ENCODE measurements at places on chromosomes 12 and 14.
A peak's percentile ranks its signal among the peaks of the same experiment; 100 is the strongest.

DNA sequence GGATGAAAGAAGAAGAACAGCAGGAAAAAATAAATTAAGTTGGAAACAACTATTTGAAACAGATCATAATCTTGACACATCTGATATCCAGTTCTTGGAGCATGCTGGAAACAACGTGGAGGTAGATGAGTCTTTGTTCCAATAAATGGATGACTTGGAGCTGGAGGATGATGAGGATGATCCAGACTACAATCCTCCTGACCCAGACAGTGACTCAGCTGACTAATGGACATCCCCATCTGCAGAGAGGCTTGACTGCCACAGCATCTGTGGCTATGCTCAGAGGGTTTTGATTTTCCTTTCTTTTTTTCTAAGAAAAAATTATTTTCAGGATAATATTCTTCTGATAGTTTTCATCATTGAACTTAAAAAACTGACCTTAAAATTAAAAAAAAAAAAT is 6.2 kb upstream of the ZDHHC17 start:
- no peak for DNase-seq

- DNase-seq, result no peak
These were observed 768.3 kb upstream of the ATXN7L3B start for GRCh38 chr12:73769337-73769736.

- no peak for DNase-seq
These were observed 19.0 kb downstream of the SDSL start for GRCh38 chr12:113440947-113441782.

GRCh38 chr14:65783576-65783975 is 371.0 kb downstream of the FUT8 start:
- DNase-seq, result no peak

DNA sequence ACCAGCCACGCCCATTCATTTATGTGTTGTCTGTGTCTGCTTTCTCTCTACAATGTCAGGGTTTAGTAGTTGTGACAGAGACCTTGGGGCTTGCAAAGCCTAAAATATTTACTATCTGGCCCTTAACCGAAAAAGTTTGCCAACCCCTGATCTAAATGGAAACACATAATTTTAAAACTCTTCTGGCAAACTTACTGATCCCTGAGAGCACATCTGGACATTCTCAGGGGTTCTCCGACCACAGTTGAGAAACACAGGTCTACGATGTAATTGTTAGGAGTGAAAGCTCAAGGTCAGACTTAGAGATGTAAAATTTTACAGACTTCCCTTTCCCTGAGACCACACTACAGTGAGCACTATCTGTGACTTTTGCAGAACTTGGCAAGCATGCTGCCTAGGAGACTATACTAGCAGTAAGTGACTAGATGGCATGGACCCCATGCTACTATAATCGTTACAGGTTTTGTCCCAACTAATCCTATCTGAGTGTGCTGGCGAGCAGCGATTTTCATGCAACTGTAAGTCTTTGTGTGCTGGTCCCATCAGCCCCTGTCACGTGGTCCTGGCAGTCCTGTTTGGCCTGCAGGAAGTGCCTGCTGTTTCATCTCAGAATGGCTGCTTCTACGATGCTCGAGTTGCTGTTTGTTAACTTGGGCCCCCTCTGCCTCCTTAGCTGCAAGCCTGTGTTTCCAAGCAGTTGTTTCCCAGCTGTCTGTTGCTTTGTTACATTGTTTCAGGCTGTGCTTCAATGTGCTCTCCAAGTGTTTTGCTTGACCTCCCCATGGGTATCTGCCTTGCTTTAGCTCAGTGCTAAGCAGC is 21.6 kb downstream of the TMTC2 start:
- DNase-seq, result peak; percentile 79

DNA sequence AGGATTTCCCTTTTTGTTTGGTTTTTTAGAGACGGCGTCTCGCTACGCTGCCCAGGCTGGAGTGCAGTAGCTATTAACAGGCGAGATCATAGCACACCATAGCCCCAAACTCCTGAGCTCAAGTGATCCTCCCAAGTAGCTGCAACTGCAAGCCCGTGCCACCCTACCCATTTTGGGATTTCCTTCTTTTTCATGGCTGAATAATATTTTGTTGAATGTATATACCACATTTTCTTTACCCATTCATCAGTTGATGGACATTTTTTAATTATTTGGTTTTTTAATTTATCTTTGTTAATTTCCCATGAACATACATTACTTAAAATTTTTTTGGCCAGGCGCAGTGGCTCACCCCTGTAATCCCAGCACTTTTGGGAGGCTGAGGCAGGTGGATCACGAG is 15.2 kb downstream of the PITPNM2 start:
- DNase-seq, result no peak

DNA sequence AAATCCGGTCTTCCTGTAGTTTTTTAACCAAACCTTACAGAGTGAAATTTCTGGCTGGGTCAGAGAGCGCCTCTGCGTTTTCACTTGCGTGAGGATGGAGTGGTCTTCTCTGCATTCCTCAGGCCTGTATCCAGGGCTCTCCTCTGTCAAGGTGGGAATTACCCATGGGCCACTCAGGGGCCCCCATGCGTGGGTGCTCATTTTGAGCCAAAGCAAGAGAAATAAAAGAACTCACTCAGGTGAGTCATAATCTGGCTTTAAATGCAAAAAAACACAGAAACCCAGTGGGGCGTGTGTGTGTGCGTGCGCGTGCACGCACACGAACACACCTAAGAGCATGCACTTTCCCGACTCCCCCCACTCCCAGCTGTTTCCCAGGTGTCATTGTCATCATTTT is 104.0 kb upstream of the PWP1 start:
- DNase-seq, result no peak

- no peak for DNase-seq
These were observed 10.9 kb downstream of the C12orf43 start for GRCh38 chr12:121005346-121005815.

- no peak for DNase-seq
These were observed 333.5 kb downstream of the NAV3 start for GRCh38 chr12:78164154-78164553.

- no peak for DNase-seq
These were observed 11.4 kb downstream of the DGLUCY start for GRCh38 chr14:91125271-91125660.

- no peak for DNase-seq
These were observed 759.9 kb upstream of the FLRT2 start for GRCh38 chr14:84770030-84770429.

GRCh38 chr14:102086709-102086971 is 204 bp downstream of the HSP90AA1 start:
- DNase-seq, result no peak

DNA sequence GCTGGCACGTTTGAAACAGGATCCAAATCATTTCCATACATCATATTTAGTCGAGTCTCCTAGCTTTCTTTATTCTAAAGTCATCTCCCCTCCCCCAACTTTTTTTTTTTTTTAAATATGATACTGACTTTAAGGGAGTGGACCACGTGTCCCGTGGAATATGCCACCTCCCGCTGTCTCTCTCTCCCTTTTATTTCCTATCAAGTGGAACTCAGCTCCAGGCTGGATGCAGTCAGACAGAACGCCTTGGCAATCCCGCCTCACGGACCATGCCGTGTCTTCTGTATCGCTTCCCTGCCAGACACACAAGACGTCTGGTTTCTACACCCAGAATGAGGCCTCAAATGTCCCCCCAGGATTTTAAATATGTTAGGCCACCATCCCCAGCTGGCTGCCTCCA is 21.2 kb downstream of the BCL7A start:
- DNase-seq, result no peak

GRCh38 chr12:90250766-90251165 is 542.1 kb upstream of the ATP2B1 start:
- no peak for DNase-seq

GRCh38 chr12:95177201-95177768 is 40.0 kb downstream of the FGD6 start:
- DNase-seq, result no peak

DNA sequence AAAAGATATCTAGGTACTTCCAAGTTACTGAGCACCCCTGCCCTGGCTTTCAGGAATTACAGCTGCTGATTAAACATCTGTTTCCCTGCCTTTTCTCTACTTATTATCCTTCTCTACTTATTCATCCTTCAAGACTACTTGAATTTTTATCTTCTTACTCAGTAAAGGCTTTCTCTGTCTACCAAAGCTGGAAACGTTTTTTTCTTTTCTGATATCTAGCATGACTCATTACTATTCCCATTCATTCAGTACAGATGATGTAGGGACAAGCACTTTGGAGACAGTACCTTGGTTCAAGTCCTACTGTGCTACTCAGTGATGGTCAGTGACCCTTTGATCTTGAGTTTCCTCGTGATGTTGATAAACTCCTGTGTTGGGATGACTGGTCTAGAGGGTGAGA is 848.7 kb downstream of the NRXN3 start:
- DNase-seq, result no peak

DNA sequence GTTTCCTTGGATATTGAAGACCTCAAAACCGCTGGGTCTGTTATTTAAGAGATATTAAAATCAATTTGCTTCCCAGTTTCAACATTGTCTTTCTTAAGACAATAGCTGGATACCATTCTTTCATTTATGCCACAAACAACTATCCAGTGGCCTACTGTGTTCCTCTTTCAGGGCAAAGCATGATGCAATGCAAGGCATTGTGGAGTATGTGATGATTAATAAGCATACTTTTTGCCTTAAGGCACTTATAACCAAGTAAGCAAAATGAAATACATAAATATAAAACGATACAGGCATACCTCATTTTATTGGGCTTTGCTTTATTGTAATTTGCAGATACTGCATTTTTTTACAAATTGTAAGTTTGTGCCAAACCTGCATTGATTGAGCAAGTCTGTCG is 45.5 kb downstream of the SCN8A start:
- no peak for DNase-seq

DNA sequence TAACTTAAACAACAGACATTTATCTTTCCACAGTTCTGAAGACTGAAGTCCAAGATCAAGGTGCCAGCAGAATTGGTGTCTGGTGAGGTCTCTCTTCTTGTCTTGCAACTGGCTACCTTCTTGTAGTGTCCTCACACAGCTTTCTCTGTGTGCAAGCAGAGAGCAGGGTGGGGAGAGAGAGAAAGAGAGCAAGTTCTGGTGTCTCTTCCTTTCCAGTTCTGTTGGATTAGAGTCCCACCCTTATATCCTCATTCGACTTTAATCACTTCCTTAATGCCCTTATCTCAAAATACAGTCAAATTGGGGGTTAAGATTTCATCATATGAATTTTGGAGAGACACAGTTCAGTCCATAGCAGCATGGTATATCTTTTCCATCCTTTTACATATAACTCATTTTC is 40.8 kb downstream of the DYRK2 start:
- no peak for DNase-seq

- DNase-seq, result no peak
These were observed 16.2 kb upstream of the FUT8 start for GRCh38 chr14:65396082-65396910.

DNA sequence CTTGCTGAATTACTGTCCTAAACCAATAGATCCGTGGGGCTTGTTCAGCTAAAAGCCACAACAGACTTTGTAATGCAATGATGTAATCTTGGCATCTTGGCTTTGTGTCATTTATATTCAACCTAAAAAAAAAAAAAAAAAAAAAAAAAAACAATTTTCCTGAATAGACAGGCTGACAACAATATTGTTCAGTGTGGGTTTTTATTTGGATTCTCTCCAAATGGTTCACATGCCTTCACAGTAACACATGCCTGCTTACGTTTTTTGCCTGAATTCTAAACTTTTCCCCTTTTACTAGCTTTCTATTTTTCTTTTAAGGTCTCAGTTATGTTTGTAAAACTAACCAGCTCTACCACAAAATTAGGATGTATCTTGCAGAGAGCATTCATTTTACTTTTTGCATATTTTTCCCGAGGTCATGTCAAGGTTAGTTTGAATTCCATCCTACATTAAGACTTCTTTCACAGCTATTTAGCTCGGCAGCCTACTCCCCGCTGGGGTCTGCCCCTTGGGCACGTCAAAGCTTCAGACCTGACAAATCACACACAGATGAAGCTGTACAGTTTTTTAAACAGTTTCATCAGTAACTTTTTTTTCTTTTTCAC is 213.7 kb upstream of the NPAS3 start:
- no peak for DNase-seq

DNA sequence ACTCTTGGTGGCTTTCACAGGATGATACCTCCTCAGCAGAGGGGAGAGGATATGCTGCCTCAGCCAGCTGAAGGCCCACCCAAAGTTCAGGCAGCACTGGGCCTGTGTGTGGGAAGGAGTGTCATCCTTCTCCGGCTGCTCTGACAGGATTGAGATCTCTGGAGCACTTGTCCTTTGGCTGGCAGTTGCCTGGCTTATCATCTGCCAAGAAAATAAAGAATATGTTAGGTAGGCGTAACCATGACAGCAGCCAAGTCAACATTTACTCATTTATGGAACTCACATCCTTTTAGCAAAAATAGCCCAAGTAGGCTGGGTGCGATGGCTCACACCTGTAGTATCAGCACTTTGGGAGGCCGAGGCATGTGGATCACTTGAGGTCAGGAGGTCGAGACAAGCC is 68.5 kb downstream of the PPFIBP1 start:
- DNase-seq, result no peak

- DNase-seq, result no peak
These were observed 669 bp downstream of the FANCM start for GRCh38 chr14:45136399-45136798.

All from putamen (tissue), 1 donor.